ENCODE measurements at places on chromosomes 5 and 9.
A peak's percentile ranks its signal among the peaks of the same experiment; 100 is the strongest.

DNA sequence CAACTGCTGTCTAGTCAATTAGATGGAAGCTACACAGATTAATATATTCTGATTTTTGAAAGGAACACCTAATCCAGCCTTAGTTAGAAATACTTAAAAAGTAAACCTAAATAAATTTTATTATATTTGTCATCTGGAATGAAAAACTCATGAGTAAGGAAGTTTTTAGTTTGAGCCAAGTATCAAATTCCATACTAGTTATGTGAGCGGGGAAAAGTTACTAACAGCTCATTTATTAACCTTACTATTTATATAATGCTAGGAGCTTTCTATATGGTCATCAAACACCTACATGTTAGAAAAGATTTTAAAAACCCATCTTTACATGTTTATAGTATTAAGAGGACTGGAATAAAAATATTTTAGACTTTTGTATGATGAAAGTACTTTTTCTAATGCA lies 41.6 kb upstream of the POU5F2 start:
- DNase-seq: no peak

DNA sequence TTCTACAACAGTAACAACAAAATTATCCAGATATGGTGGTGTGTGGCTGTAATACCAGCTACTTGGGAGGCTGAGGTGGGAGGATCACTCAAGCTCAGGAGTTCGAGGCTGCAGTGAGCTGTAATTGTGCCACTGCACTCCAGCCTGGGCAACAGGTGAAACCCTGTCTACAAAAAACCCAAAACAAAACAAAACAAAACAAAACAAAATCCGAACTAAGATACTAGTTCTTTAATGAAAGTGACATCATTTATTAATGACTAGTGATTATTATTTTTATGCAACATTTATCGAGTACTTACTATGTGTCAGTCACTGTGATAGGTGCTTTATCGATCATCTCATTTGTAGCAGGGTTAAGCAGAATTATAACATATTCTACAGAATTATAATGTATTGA lies 196.9 kb upstream of the GDNF start:
- DNase-seq: no peak

- DNase-seq: no peak
Observed at GRCh38 chr9:135907006-135907430, 328 bp downstream of the CAMSAP1 start.

DNA sequence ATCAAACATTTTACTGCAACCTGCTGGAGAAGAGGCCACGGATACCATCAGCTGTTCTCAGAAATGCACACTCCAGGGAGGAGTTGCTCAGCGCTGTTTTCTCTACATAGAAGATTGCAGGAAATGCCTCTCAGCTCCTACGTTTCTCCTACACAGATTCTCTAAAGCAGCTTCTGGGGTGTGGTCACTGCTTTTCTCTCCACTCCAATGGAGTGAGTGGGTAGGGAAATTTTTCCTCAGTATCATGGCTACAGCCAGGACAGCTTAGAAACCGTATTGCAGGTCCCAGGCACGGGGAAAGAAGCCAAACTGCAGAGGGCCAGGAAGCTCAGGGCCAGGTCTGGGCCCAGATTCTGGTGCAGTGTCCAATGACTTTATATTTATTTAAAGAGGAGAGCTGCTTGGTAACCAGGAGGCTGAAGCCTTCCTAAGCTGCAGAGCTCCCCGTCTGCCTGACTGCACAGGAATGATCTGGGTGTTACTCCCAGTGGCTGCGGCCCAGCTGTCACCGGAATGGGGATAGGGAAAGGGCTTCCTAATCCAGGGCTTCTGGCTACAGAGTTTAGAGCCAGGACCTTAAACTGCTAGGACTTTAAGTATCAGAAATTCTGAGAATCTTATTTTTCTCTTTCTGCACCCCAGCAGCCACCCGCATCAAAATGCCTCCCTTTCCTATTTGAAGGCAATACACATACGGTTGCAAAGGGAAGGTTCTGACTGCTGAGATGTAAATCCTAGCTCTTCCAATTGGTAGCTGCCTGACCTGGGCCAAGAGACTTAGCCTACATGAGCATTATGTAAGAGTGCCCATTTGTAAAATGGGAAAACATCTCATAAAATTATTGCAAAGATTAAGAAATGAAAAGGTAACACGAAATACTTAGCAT lies 1.4 kb upstream of the SPTAN1 start:
- DNase-seq: no peak

DNA sequence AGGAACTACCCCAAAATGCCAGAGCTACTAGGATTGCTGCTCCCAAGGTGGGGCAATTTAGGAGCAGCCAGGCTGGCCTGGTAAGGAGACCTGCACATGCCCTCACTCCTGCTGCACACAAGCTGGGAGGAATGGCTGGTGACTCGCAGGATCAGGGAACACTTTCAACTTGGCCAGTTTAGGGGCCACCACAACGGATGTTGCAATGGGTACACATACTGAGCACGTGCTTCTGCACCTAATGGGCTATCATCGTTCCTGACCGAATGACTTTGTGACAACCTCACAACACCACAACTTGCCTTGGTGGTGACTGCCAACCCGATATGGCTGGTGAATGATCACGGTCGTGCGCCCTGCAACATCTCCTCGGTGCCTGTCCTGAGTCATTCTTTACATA lies 172.0 kb downstream of the ROR2 start:
- no peak for DNase-seq

- no peak for DNase-seq
Observed at GRCh38 chr9:137971477-137972138, 94.0 kb downstream of the CACNA1B start.

DNA sequence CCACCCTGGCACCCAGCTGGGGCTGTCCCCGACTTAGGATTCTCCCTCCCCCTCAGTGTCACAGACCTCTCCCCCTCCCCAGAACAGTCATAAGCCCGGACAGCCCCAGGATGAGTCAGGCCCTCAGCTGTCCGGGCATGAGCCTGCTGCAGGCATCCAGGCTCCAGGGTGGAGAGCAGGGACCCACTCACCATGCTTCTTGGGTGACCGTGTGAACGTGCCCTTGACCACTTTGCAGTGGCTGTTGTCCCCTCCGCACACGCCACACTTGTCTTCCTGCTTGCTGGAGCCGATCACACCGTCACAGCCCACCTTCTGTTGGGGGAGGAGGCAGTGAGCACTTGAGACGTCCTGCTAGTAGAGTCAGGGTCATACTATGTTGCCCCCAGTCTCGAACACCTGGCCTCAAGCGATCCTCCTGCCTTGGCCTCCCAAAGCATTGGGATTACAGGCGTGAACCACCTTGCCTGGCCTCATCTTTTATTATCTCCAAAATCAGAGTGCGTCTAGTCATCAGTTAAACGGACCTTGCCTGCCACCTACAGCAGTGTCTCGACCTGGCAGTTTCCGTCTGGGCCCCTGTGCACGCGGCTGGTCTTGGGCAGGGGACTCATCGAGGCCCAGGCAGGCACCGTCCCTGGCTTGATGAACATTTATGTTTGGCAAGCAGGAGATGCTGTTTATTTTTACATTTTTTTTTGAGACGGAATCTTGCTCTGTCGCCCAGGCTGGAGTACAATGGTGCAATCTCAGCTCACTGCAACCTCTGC lies 72.6 kb downstream of the ZNF354C start:
- no peak for DNase-seq

GRCh38 chr9:135830496-135830895 lies 76.8 kb downstream of the CAMSAP1 start:
- DNase-seq: no peak

DNA sequence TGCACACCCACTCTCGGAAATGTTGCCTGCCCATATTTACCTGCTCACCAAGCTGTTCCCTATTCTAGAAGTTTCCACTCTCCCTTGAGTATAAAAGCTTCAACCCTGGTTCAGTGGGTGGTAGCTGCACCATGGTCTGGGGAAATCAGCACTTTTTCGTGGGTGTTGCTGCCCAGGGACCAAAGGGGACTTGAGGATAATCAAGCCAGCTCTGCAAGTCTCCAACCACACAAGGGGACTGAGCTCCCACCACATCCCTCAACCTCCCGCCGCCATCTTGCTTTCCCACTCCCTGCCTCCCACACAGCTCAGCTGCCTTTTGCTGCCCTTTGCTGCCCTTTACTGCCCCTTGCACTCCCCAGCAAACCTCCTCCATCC lies 210.0 kb downstream of the AUH start:
- DNase-seq: no peak

GRCh38 chr5:153630546-153630945 lies 140.1 kb downstream of the GRIA1 start:
- DNase-seq: no peak

- DNase-seq: no peak
Observed at GRCh38 chr5:103259705-103260355, 1.3 kb downstream of the MACIR start.

DNA sequence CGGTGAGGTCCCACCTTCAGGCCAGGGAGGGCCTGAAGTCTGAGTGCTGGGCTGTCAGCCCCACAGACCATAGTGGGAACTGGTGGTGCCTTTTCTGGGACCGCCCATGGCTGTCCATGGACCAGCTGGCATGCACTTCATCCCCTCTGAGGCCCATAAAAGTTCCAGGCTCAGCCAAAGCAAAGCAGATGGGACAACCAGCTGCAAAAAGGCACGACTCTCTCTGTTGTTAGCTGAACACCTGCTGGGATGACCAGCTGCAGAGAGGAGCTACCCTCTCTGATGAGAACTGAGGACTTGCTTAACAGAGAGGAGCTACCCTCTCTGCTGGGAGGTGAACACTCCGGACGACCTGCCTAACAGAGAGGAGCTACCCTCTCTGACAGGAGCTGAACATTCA lies 844.3 kb upstream of the DMAC1 start:
- DNase-seq: no peak

DNA sequence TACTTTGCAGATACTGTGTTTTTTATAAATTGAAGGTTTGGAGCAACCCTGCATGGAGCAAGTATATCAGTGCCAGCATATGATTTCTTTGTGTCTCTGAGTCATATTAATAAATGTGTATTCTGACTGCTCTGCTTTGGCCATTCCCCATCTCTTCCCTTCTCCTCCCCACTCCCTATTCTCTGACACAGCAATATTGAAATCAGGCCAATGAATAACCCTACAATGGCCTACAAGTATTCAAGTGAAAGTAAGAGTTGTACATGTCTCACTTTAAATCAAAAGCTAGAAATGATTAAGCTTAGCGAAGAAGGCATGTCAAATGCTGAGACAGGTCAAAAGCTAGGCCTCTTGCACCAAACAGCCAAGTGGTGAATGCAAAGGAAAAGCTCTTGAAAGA lies 82.2 kb upstream of the TLX3 start:
- DNase-seq: no peak

GRCh38 chr5:148970876-148971275 lies 92.0 kb downstream of the SH3TC2 start:
- DNase-seq: no peak

- DNase-seq: no peak
Observed at GRCh38 chr5:6701491-6701890, 11.7 kb upstream of the TENT4A start.

DNA sequence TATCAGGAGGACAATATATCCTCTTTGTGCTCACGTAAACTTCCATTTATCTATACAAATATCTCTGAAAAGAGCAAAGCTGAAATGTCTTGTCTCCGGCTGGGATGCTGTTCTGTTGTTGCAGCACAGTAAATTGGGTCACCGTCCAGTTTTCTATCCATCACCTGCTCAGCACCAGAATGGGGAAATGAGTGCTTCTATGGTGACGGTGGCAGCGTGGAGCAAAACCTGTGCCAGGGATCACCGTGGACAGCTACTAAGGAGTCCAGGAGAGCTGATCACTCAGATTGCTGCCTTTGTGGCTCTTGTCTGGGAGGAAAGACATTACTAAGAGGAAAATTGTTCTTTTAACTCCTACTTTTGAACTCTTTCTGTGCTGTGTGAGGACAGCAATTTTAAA lies 531.6 kb downstream of the PSAT1 start:
- no peak for DNase-seq

GRCh38 chr9:107491081-107492053 lies 1.8 kb upstream of the KLF4 start:
- no peak for DNase-seq

DNA sequence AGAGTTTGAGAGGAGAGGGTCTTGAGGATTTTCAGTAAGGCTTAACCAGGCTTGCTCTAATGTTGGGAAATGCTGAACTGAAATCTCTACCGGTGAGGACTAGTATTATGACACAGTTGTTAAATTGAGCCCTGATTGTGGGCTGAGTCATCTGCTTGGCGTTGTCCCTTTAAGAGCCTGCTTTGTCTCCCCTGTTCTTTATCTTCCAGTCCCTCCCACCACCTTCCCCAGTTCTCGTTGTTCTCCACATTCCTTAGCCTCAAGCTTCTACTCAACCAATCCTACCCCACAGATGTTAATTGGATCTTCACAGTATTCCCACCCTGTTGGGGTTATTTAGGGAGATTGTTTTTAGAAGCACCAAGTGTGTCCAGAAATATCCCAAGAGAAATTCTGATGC lies 57.6 kb downstream of the ANKRD55 start:
- DNase-seq: peak; percentile 73

GRCh38 chr9:121751686-121752445 lies 100.4 kb downstream of the DAB2IP start:
- no peak for DNase-seq

DNA sequence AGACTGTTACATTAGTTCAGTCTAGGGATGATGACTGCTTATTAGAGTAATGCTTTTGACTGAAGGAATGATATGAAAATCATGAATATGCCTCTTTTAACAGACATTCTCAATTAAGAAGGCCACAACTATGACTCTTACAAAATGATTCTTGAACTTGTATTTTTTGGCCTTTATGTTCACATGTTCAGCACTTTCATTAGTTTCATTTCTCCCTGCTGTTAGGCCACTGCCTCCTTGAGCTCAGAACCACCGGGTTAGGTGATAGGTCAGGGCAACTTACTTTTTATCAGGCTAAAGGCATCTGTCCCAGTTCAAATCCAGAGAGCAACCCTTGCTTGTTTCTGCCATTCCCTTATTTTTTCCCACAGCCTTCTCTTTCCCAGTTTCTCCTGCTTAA lies 235.2 kb upstream of the ELL2 start:
- no peak for DNase-seq

DNA sequence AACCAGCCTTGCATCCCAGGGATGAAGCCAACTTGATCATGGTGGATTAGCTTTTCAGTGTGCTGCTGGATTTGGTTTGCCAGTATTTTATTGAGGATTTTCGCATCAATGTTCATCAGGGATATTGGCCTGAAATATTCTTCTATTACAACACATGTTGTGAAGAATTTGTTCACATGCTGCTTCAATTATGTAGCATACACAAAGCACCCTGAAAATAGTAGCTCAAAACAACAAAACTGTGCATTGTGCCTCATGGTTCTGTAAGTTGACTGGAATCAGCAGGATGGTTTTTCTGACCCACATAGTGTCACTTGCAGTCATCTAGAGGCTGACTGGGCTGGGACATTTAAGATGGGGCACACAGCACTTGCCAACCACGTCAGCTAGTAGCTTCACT lies 193.9 kb downstream of the SYK start:
- DNase-seq: no peak

DNA sequence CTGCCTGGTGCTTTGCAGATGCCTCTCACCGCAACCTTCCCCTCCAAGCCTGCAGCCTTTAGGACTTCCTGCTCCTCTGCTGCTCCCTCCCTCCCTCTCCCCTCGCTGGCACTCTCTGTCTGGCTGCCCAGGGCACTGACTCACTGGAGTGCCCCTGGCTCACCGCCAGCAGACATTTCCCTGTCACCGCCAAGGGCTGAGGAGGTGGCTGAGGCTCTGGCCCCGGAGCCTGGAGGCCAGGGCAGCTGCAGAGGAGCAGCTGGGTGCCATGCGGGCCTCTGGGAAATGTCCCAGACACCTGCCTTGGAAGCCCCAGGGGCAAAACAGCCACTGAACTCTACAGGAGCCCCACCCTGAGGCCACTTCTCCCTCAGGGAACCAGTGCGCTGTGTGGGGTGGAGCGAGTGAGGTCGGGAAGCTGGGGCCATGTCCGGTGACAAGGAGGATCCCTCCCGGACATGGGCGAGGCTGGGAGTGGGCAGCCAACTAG lies 53.4 kb downstream of the TENT4A start:
- peak; percentile 29 for DNase-seq

GRCh38 chr5:158464383-158464782 lies 605.4 kb upstream of the CLINT1 start:
- no peak for DNase-seq
